ENCODE measurements at places on chromosomes 12 and 14.

DNA sequence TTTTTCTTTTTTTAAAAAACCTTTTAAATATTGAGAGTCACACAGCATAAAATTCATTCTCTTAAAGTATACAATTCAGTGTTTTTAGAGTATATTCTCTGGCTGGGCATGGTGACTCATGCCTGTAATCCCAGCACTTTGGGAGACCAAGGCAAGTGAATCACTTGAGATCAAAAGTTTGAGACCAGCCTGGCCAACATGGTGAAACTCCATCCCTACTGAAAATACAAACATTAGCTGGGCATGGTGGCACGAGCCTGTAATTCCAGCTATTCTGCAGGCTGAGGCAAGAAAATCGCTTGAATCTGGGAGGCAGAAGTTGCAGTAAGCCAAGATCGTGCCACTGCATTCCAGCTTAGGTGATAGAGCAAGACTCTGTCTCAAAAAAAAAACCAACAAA is 68.4 kb upstream of the BCAT1 start:
- no peak for DNase-seq

- no peak for DNase-seq
Measured at GRCh38 chr14:76203086-76204001, 51.6 kb downstream of the GPATCH2L start.

- no peak for DNase-seq
Measured at GRCh38 chr12:125685915-125686314, 620.7 kb downstream of the AACS start.

DNA sequence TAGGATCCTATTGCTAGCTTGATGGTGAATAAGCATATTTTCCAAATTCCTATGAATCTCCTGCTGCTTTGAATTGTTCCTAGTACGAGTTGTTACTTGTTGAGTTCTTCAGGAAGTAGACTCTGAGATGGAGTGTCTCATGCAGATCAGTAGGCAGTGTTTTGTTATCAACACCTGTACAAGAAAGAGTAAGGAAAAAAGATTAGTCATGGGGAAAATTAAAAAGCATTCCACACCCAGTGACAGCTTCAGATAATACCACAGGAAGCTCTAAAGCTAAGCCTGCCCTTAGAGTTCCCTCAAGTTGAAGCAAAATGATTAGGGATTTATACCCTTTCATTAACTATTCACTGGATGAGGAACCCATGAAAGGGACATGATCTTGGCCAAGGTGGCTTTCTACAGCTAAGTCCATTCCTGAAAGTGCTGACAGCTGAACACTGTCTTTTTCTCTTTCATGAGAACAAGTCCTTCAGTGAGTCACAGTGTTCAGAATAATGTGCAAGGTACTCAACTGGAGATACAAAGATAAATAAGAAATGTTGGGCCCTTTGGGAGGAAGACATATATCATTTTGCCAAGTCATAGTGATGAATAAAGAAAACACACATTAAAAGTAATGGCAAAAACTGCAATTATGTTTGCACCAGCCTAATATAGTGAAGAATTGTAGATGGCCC is 49.1 kb downstream of the CCER1 start:
- DNase-seq = no peak

DNA sequence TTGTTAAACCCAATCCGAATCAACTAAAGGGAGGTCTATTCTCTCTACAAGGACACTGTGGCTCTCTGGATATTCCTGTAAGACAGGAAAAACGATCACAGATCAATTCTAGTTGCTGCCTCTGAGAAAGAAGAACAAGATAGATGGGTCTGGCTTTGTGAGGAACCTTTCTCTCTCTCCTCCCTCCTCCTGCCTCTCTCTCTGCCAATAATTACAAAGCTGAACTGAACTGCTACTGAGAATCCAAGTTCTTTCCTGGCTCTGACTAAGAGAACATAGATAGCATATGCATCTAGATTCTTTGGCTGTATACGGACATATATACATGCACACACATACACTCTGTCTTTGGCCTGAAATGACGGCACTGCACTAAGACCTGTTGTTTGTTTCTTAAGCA is 27.6 kb downstream of the ETV6 start:
- DNase-seq = no peak

- DNase-seq = no peak
Measured at GRCh38 chr12:24945039-24945438, 3.9 kb downstream of the BCAT1 start.

GRCh38 chr12:1809591-1810190 is 10.7 kb upstream of the LRTM2 start:
- DNase-seq = no peak

DNA sequence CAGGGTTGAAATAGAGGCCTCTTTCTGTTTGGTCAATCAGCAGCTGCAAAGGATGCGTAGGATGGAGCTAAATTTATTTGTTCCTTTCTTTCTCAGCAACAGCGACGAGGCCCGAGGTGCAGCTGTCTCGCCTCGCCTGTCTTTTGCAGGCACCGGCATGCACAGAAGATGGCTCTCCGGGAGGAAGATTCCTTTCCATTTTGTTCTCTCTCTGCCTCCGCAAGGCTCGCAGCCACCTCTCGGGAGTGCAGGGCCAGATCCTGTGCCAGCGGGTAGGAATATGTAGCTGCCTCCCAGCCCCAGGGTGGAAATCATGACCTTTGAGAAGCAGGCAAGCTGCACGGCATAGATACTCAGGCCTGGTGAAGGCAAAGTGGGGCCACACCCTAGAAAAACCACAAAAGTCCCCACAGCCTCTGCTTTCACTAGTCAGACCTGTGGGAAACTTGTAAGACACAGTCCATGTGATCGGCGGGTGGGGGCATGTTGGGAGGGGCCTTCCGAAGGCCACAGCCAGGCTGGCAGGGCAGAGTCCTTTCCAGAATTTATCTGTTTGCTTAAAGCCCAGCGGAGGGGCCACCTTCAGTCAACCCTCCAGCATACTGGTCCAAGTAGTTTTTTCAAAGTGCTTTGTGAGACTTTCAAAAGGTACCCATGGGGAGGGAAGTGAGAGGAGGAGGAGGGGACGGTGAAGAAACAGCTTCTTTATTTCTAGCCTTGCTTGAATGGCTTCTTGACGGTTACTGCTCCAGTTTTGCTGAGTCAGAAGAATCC is at the start of gene MAP1LC3B2:
Gene MAP1LC3B2 (plus strand): TSS at position 220 of the 774 bp plus-strand sequence. CDS start 16,562 bp downstream, outside the sequence.
- peak; percentile 80 for DNase-seq

DNA sequence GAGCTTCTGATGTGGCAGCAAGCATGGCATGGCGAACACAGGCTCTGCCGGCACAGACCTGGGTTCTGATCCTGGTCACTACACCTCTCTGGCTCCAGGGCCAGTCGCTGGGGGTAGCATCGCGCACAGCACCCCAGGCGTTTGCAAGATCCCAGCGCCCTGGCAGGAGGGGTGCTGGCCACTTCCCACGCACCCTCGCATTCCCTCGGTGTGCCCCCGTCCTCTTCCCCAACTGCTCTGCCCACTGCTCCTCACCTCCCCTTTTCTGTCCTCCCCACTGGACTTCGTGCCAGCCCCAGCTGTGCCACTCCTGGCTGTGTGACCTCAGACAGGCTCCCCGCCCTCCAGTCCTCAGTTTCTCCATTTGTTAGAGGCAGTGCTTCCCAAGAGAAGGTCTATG is 2.8 kb downstream of the CDK2AP1 start:
- no peak for DNase-seq
